Endothelial cell of umbilical vein (primary cell): ENCODE measurements at places on chromosomes 1 and 21. TPM values are rescaled to one million over a fixed set of nuclear protein-coding genes. Genes with fewer than 3 reads are reported as not detected.

The CNIH3 gene
- 1.3 and 1.6 TPM in 2 replicates for polyA plus RNA-seq

The FAM76A gene
- polyA plus RNA-seq = 1.8 and 1.9 TPM in 2 replicates

The TNFRSF4 gene
- 0.55 and 1.4 TPM in 2 replicates for polyA plus RNA-seq

The KCNK2 gene
- polyA plus RNA-seq = 0.02 and 0.08 TPM in 2 replicates

The HTR1D gene
- polyA plus RNA-seq = 1.9 TPM in 2 replicates

The BSND gene
- not detected in 2 replicates for polyA plus RNA-seq

The KIRREL1 gene
- 30.7 and 35.6 TPM in 2 replicates for polyA plus RNA-seq

The TMCC2 gene
- polyA plus RNA-seq = 2.0 TPM in 2 replicates

The FCRL1 gene
- not detected in 2 replicates for polyA plus RNA-seq

The MAP3K7CL gene
- 4.5 and 6.1 TPM in 2 replicates for polyA plus RNA-seq
